ENCODE measurements at places on chromosomes 1 and 21. TPM values are rescaled to one million over a fixed set of nuclear protein-coding genes. Genes with fewer than 3 reads are reported as not detected.

The DLGAP3 gene
- total RNA-seq: 0.82 TPM

The KCNK1 gene
- total RNA-seq: 5.0 TPM

The C1orf185 gene
- not detected for total RNA-seq

The COL9A2 gene
- 11.7 TPM for total RNA-seq

DNA sequence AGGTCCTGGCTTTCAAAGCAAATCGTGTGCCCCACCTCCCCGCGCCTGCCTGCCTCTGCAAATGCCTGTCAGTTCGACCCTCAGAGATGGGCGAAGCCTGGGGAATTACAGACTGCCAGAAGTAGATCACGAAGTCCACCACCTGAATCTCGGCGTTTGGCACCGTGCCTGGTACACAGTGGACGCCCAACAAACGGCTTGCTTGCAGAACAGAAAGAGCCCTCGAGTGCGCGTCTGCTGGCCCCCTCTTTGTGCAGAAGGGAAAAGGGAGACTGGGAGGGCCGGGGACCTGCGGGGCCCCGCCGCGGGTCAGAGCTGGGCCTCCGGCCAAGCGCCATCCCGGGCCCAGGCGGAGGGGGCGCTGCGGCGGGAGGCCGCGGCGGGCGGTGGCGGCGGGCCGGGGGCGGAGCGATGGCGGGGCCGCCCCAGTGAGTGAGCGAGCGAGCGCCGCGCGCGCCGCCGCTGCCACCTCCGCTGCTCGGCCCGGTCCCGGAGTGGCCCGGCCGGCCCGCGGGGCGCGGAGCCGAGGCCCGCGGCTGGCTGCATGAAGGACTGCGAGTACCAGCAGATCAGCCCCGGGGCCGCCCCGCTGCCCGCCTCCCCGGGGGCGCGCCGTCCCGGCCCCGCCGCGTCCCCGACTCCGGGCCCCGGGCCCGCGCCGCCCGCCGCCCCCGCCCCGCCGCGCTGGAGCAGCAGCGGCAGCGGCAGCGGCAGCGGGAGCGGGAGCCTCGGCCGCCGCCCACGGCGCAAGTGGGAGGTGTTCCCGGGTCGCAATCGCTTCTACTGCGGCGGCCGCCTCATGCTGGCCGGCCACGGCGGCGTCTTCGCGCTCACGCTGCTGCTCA is at the start of gene ZDHHC18:
TSS of gene ZDHHC18 (plus strand) at position 428 of the 845 bp plus-strand sequence. CDS start at position 545, 117 bp downstream.
- no peaks in the 10 kb centered on the region for H3K27me3 ChIP-seq
- H3K27ac ChIP-seq: peak within 1 kb of the TSS; percentile 96
- peak; percentile 79 for DNase-seq
- H3K4me3 ChIP-seq: peak within 1 kb of the TSS; percentile 94
- H3K4me1 ChIP-seq: peaks cover 41% of the 10 kb centered on the region
- peaks cover 25% of the 10 kb centered on the region for H3K36me3 ChIP-seq

DNA sequence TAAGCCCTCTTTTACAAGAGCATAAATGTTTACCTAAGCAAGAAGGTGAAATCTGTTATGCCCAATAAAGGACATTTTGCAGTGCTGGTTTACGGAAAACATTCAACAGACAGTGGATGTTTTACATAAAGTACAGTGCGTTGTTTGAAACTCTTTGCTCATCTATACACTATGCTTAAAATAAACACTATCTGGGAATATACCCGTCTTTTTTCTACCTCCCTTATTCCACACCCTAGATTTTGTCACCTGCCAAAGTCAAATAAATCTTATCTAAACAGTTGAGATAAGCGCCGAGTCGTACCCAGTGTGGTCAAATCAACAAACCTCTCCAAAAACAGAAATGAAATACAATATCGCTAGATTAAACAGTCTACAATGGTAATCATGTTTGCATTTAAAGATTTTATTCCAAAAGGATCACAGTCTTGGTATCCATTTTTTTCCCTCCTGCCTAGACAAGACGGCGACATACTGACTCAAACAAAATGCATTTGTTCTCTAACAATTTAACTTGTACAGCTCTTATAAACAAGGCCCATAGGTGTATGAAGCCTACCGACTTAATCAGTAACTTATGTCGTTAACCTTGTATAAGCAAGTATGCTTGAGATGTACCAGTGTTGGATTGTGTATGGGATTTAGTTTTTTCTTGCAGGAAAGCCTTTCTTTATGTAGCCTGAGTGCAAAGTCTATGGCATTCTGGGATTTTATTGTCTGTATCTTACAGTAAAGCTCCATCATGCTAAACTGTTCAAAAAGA is 189.1 kb downstream of the FMN2 start:
- no peaks in the 10 kb centered on the region for H3K36me3 ChIP-seq
- H3K4me3 ChIP-seq: no peak overlapping the region
- H3K27me3 ChIP-seq: no peaks in the 10 kb centered on the region
- no peak for DNase-seq
- H3K27ac ChIP-seq: no peak overlapping the region

DNA sequence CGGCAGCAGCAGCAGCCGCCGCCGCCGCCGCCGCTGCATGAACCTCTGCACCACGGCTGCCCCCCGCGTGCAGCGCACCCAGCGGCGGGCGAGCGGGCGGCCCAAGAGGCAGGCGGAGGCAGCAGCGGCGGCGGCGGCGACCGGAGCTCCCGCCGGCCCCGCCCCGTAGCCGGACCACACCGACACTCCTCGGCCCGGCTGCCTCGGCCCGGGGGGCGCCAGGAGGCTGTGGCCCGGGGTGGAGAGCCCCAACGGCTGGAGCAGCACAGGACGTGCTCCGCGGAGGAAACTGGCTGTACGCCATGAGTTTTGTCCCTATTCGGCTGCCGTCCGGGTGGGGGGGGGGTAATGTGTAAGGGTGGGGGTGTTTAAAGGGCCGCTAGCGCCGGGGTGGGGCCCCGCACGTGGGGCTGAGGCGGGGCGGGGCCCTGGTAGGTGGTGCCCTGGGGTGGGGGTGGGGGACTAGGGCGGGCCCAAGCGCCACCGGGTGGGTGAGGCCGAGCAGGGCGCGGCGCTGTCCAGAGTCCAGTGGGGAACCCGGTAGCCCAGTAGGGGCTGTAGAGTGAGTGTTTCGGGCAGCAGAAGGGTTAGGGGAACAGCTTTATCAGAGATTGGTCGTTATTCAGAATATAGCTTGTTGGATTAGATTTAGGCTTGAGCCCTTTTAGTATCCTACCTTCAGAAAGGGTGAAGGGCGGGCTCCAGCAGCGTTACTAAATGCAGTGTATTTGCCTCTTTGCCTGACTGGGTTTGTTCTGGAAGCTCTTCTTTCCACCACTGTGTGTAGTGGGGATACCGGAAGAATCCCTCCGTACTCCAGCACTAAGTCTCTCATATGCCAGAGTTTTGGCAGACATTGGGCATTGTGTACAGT is at the start of gene FAM78B:
TSS of gene FAM78B (minus strand) at position 304 of the 874 bp plus-strand sequence. CDS start 753 bp downstream, outside the sequence.
- peaks cover 33% of the 10 kb centered on the region for H3K27me3 ChIP-seq
- no peaks in the 10 kb centered on the region for H3K36me3 ChIP-seq
- H3K27ac ChIP-seq: no peak within 1 kb of the TSS
- peaks cover 23% of the 10 kb centered on the region for H3K4me1 ChIP-seq

Measured in activated CD4-positive, alpha-beta memory T cell treated with anti-CD3 and anti-CD28 coated beads for 36 hours (primary cell).